Skeletal muscle cell (primary cell): ENCODE measurements at places on chromosomes 16 and 17.

- DNase-seq = no peak
Observed at GRCh38 chr17:37048811-37049210, 100.1 kb downstream of the AATF start.

GRCh38 chr17:46964315-46965265, 14.5 kb downstream of the RPRML start:
- DNase-seq = no peak

DNA sequence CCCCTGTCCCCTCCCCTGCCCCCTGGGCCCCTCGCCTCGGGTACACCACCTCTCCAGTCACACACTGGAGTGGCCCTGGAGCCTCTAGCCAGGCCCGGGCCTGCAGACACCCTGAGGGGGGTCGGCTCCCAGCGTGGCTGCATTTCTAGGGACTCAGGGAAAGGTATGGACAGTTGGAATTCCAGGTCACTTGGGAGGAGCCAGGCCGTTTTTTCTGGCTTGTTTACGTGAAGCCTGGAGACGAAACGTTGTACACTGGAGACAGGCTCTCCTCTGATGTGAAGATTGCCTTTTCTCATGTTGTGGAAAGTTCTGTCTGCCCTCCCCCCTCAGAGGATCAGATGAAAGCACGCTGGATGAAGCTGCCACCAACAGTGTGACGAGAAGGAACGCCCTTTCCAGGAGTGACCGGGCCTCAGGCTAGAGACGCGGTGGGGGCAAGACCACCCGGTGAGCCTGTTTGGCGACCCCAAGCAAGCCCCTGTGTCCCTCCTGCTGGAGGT, 4.0 kb upstream of the PPP1R27 start:
- DNase-seq = no peak

DNA sequence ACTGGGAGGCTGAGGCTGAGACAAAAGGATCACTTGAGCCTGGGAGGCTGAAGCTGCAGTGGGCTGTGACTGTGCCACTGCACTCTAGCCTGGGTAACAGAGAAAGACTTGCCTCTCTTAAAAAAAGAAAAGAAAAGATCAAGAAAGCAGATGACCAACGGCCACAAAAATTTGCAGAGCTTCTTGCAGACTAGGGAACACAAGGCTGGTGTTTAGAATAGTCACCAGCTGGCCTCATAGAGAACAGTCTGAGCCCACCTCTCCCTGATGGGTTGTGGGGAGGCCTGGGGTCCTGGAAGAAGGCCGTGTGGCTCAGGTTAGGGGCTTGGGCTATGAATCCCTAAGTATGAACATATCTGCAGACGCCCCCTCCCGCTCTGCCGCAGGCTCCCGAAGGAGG, 73.7 kb upstream of the MED9 start:
- DNase-seq = no peak

DNA sequence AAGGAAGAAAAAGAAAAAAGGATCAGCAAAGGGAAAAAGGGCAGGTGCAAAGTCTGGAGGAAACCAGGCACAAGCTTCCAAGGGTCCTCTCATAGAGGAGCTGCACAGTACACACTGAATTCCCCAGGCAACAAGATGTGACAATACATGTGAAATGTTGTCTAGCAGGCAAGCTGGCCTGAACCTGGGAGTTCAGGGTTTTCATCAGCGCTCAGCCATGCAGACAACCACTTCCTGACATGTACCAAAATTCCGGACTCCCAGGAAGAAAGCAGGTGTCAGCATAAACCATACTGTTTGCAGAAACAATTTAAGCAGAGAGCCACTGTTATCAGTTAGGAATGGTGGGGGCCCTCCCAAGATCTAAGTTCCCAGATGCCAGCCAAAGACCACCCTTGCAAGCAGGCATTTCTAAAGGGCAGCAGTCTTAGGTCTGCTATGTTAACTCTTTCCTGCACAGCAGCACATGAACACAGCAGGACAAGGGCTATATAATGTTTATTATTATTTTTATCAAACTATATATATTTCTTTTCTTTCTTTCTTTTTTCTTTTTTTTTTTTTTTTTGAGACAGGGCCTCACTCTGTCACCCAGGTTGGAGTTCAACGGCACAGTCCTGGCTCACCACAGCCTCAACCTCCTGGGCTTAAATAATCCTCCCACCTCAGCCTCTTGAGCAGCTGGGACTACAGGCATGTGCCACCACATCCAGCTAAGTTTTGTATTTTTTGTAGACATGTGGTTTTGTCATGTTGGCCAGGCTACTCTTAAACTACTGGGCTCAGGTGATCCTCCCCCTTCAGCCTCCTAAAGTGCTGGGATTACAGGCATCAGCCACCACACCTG, 10.1 kb downstream of the TK2 start:
- no peak for DNase-seq

GRCh38 chr17:42708588-42708987, 26.3 kb downstream of the CNTNAP1 start:
- no peak for DNase-seq

DNA sequence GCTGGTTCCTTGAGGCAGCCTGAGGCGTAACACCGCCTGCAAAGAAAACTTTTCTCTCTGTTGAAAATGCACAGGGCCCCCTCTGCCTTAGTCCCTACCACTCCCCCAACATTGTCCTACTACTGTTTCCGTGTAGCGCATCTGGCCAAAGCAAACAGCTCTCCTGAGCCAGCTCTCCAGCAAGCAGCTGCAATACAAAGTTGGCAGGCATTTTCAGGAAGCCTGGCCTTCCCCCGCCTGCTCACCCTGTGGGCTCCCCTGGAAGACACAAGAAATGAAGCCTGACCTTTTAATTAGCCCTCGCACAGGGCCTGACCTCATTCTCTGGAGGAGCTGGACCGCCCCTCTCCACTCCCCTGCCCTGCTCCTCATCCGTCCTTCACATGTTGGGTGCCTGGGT, 66.7 kb downstream of the SOX9 start:
- peak; percentile 22 for DNase-seq

DNA sequence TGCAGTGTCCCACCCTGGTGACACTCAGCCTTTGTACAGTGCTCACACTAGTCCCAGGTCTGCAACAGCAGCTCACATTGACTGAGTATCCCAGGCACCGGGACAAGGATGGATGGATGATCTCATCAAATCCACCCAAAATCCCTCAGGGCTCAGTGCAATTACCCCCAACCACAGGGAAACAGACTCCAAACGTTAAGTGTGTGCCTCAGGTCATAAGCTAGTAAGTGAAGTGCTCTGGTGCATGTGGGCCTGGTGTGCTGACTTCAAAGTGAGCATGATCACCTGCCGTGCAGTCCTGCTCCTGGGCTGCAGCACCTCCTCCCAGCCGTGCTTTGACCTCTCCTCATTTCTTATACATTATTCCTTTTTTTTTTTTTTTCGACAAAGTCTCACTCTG, 31.2 kb upstream of the CD300E start:
- DNase-seq = no peak

DNA sequence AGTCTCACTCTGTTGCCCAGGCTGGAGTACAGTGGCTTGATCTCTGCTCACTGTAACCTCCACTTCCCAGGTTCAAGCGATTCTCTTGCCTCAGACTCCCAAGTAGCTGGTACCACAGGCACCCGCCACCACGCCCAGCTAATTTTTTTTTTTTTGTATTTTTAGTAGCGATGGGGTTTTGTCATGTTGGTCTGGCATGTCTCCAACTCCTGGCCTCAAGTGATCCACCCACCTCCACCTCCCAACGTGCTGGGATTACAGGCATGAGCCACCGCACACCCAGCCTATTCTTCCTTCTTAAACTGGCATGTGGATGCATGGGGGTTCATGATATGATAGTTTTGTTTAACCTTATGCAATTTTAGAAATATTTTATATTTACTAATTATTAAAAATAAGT, 39.4 kb upstream of the VWA3A start:
- no peak for DNase-seq

DNA sequence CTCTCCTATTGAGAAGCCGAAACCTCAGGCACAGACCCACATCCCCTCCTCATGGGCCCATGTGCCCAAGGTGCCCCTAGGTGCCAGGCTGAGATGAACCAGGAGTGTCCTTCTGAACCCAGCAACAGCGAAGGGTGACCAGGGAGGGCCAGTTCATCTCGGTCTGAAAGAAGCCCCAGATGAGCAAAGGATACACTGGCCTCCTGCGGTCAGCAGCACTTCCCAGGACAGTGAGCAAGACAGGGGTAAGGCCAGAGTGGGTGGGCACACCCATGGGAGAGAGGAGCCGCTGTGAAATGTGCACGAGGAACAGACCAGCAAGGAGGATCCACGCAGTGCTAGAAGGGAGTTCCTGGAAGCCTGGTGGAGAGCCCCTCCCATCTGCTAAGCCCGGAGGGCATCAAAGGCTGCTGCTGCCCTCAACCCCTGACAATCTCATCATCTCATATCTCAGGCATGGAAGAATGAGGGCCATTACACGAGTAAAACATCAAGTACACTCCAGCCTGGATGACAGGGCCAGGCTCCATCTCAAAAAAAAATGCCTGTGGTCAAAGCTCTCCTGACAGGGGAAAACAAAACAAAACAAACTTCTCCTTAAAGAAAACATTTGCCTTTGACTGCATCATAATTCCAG, 3.3 kb upstream of the HBZ start:
- no peak for DNase-seq

GRCh38 chr16:10769381-10769780, 25.7 kb downstream of the NUBP1 start:
- DNase-seq = no peak

GRCh38 chr16:29011112-29011511, 26.3 kb downstream of the LAT start:
- no peak for DNase-seq

DNA sequence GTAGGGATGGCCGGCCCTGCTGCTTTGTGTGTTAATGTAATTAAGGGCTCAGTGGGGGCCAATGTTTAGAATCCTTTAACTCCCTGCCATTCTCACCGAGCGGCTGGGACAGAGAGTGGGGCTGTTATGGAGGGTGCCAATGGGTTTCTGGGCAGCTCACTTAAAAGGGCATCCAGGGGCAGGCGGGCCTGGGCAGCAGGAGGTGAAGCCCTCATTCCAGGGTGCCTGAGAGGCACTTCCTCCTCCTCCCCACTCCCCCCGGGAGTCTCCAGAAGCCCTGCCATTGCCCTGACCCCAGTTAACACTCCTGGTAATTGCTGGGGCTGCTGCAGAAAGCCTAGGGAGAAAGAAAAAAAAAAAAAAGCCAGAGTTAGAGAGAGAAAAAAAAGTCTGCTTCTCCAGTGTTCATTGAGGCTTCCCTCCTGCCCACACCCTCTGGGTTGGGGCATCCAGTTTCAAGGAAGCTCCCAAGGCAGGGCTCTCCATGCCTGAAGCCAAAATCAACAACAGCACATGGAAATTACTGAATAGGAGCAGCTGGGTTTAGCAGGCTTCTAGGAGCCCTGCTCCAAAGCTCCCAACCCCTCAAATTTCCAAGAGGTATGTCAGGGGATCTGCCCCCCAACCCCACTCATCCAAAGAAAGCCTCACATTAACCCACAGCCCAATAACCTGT, 28.0 kb downstream of the CUEDC1 start:
- peak; percentile 66 for DNase-seq

DNA sequence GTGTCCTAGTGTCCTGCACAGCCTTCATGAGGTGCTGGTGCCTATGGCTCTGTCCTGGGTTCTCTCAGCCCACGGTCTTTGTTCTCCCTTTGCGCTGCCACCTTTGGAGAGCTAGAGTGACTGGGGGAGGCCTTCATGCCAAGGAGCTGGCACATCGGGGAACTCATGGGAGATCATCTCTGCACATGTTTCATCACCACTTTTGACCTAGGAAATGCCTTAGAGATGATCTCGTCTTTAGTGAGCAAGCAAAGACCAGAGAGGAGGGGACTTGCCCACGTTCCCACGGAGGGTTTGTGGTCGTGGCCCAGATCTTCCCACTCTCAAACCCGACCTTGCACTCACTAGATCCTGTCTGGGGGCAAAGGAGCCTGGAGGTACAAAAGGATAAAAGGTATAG, 23.5 kb downstream of the TBX4 start:
- DNase-seq = peak; percentile 51

DNA sequence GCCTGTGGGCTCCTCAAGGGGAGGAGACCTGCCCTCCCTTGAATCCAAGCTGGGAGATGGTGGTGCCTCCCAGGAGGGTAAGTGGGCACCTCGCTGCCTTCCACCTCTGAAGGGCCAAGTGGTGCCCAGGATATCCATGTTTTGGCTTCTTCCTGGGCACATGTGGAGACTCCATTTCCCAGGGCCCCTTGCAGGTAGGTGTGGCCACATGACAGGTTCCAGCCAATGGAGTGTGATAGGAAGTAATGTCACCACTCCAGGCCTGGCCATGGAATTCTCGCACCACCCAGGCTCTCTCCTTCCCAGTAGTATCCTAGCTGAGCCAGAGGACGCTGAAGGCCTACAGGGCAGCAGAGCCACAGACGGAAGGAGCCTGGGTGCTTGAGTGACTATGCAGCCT, 17.6 kb upstream of the PEMT start:
- DNase-seq = no peak
